ENCODE measurements at places on chromosomes 3 and 15.

- no peak for DNase-seq
Observed at GRCh38 chr3:115512565-115513415, 110.5 kb upstream of the GAP43 start.

DNA sequence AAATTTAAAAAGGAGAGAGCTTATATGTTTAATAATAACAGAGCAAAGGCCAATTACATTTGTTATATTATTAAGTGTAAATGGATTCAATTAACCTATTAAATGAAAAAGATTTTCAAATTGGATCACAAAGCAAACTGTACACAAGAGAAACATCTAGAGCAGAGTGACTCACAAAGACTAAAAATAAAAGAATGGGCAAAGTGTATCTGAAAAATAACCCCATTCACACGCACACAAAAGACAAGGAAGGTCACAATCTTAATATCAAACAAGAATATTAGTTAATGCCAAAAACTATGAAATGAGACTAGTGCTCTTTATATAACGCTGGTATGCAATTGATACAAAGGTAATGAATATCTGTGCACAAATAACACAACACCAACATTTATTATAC lies 65.7 kb downstream of the MOBP start:
- no peak for DNase-seq

- DNase-seq, result no peak
Observed at GRCh38 chr15:99983171-99983885, 250.1 kb upstream of the LYSMD4 start.

DNA sequence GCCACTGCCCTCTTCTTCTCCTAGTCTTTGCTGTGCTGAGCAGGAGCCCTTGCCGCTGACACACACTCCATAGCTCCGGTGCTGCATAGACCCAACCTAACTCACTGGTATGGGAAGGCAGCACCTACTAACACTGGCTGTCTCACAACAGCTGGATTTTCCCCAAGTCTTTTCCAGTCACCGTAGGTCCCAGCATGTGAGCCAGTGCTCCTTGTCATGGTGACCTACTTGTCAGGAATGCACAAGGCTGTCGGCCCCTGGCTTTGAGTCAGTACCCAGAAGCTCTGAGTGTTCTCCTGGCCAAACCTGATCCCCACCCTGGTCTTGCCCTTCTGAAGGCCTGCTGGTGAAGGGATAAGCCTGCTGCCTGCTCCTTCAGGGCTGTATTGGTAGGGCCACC lies 25.7 kb downstream of the AMOTL2 start:
- DNase-seq, result no peak

DNA sequence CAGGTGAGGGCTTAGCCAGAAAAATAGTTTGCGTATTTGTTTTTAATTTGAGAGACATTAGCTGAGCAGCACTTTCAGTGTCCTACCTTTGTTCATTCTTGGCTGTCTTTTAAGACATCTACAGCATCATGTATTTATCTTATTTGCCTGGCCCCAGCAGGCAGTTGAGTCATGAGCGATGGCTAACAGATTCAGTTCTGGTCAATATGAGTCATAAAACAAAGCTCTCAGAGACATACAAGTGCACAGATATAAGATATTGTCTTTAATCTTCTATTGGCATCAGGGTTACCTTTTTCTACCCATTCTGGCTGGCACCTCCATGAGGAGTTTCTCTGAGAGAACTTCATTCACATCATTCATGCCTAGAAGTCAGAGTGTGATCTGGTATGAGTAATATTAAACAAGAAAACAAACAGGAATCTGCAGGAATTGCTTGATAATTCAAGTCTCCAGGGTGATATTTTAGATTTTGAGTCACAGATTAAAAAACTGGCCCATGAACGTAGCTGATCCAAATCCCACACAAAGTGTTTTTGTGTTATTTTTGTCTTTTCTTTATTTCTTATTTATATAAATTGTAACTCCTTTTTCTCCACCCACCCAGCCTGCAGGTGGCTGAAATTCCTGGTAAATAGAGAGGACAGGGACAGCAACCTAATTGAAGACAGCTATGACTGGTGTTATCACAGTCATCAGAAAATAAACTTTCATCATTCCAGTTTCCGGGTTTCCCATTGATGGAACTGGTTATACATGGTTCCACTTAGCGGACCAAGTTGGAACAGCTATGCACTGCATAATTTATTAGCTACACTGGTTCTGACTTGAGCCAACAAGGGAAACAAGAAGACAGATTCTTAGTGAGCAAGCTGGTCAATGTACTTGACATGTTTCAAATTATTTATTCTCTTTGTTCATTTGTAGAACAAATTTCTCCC lies 47.3 kb downstream of the PLSCR2 start:
- no peak for DNase-seq

DNA sequence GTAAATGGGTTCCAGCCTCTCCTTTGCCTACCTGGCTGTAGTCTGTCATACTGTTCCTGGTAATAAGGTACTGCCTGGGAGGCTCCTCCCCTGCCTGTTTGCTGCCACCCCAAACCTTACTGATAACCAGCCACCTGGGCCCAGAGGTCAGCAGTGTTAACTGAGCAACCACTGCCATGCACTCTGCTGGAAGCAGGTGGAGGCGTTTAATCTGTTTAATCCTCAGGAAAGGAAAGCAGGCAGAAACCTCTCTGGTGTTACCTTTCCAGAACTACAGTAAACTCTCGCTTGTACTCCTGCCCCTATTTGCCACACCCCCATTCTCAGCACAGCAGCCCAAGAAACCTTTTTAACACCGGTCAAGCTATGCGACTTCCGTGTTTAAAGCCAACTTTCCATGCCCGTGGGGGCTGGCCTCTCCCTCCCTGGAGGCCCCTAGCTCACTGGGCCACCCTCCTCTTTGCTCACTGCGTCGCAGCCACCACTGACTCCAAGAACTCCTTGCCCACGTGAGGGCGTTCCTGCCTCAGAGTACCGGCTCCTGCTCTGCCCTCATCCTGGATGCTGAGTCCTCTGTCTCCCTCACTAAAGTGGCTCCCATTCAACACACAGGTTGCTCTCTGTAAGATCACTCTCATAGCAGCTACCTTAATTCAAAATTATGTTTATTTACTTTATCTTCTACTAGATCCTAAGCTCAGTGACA lies 8.3 kb downstream of the BDH1 start:
- DNase-seq, result no peak

- DNase-seq, result no peak
Observed at GRCh38 chr15:43930556-43930955, 103.8 kb downstream of the WDR76 start.

GRCh38 chr3:141767066-141767465 lies 3.9 kb downstream of the GRK7 start:
- no peak for DNase-seq

DNA sequence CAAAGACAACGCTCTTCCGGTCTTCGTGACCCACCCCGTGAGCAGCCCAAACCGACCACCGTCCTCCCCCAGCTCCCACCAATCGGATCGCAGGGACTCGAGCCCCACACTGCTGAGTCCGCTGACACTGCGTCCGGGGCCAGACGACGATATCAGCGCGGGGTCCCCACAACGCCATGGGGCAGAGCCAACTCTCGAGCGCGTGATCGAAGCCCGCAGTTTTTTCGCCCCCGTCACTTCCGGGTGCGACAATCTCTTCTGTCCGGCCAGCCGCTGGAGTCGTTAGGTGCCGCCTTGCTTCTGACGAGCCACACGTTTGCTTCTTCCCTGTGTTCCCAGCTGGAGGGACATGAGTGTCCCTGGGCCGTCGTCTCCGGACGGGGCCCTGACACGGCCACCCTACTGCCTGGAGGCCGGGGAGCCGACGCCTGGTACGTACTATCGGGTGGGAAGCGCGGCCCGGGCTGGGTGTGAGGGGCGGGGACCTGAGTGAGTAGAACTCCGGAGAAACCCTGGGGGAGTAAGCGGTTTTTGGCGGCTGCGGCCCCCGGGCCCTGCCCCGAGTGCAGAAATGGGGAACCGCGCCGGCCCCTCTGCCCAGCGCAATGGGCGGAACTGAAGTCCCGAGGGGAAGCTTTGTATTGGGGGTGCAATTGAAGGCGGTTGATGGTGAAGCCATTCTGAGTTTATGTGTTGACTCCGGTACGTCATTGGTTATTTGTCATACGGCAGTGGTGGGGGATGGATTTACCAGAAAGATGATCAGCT lies at the start of gene BLOC1S6:
Gene BLOC1S6 (plus strand): TSS at position 285 of the 768 bp plus-strand sequence. CDS start 65 bp downstream, at position 350.
- peak; percentile 92 for DNase-seq

- DNase-seq, result no peak
Observed at GRCh38 chr15:70320482-70320881, 222.8 kb upstream of the TLE3 start.

DNA sequence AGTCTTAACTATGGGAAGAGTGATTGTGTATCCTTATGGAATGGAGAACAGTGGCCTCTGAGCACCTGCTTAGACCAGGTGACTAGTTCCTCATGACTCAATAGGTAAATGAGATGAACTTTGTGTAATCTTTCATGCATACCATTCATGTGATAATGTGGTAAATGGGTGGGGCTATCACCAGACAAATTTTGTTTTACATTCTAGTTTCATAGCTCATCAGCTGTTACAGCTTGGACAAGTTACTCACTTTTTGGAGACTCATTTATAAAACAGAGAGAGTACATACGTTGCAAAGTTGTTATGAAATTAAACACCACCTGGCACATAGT lies 103.7 kb upstream of the TGFBR2 start:
- DNase-seq, result no peak

GRCh38 chr15:38886315-38887163 lies 321.9 kb upstream of the RASGRP1 start:
- no peak for DNase-seq

DNA sequence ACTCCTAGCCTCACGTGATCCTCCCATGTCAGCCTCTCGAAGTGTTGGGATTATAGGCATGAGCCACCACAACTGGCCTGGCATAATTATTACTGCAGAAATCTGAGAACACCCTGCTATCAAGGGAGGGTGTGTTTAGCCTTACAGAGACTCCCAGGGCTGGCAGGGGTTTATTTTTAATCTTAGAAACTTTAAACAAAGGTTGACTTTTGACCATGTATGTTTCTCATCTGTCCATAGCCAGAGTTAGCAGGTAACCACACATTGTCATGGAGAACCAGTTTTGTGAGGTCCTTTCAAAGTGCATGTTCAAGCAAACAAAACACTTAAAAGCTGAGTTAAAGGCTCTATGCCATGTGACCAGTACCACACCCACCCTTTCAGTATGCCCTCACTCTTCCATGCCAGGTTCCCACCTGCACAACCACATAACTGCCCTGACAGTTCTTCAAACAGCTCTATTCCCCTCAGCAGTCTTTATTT lies 11.1 kb downstream of the SIAH2 start:
- DNase-seq, result peak; percentile 42

DNA sequence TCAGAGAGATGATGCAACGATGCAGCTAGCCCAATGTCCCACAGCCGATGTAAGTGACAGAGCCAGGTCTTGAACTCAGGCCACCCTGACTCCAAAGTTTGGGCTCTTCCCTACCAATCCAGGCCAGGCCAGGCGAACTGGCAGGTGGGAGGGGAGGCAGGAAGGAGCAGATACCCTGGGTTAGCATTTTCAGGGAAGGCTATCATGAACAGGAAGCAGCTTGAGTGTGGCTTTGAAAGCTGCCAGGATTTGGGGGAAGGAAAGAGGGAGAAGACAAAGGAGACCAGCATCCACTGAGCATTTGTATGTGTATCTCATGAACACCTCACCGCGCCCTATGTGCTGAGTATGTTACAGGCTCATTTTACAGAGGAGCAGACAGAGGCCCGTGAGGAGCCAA lies 38.8 kb downstream of the LMCD1 start:
- no peak for DNase-seq

GRCh38 chr3:10008588-10009344 lies 17.5 kb upstream of the FANCD2 start:
- peak; percentile 95 for DNase-seq

DNA sequence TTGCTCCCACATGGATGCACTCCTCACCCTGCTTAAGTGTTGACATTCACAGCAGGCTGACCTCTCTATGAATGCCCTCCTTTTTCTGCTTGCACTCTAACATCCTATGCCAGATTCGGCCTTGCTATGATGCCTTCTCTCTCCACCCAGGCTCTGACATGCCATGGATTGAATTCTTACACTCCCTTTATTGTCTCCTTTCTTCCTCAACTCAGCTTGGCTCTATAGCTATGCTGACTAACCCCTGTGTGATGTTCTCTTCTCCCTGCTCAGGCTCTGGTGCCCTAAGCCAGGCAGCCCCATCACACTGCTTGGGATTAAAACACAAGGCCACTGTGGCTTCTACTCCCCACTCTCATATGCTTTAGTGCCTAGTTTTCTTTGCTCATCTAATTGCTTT lies 563.7 kb downstream of the NSUN3 start:
- no peak for DNase-seq
